ENCODE measurements at places on chromosomes 1 and 21.

GRCh38 chr1:247494767-247495166 lies 36.9 kb upstream of the OR2B11 start:
- DNase-seq, result no peak

GRCh38 chr1:100188617-100189016 lies 10.6 kb upstream of the LRRC39 start:
- DNase-seq, result no peak

- no peak for DNase-seq
Observed at GRCh38 chr1:209040351-209040750, 543.2 kb upstream of the CAMK1G start.

DNA sequence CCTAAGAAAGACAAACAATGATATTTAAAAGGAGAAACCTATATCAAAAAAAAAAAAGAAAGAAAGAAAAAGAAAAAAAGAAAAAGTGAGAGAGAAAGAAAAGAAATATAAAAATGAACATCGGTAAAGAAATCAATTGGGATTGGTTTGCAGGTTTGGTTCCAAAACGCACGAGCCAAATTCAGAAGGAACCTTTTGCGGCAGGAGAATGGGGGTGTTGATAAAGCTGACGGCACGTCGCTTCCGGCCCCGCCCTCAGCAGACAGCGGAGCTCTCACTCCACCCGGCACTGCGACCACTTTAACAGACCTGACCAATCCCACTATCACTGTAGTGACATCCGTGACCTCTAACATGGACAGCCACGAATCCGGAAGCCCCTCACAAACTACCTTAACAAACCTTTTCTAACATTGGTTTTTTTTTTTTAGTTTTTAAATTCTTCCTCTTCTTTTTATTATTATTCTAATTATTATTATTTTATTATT lies 11.7 kb downstream of the LHX9 start:
- DNase-seq, result peak; percentile 74

GRCh38 chr21:42001781-42002180 lies 8.4 kb downstream of the ZBTB21 start:
- no peak for DNase-seq

DNA sequence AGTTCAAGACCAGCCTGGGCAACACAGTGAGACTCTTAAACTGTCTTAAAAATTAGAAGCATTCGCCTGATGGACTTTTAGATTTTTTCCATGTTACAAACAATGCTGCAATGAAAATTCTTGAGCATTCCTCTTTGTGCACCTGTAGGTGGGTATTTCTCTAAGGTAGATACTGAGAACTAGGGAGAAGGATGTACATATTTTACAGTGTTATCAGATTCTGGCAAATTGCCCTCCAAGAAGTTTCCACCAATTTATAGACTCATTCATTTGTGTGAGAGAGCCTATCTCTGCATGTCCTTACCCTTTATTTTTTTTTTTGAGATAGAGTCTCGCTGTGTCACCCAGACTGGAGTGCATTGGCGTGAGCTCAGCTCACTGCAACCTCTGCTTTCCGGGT lies 12.3 kb upstream of the LEFTY2 start:
- DNase-seq, result no peak

GRCh38 chr1:89085781-89086180 lies 20.8 kb upstream of the GBP1 start:
- DNase-seq, result peak; percentile 89

- no peak for DNase-seq
Observed at GRCh38 chr1:230186003-230186863, 119.2 kb downstream of the GALNT2 start.

GRCh38 chr1:9589144-9589718 lies 520 bp downstream of the TMEM201 start:
- peak; percentile 83 for DNase-seq

- DNase-seq, result peak; percentile 93
Observed at GRCh38 chr1:27388337-27389005, 4.0 kb upstream of the GPR3 start.

GRCh38 chr1:1282998-1283397 lies 2.8 kb downstream of the SCNN1D start:
- no peak for DNase-seq

- no peak for DNase-seq
Observed at GRCh38 chr1:33130297-33130696, 49.3 kb downstream of the AZIN2 start.

DNA sequence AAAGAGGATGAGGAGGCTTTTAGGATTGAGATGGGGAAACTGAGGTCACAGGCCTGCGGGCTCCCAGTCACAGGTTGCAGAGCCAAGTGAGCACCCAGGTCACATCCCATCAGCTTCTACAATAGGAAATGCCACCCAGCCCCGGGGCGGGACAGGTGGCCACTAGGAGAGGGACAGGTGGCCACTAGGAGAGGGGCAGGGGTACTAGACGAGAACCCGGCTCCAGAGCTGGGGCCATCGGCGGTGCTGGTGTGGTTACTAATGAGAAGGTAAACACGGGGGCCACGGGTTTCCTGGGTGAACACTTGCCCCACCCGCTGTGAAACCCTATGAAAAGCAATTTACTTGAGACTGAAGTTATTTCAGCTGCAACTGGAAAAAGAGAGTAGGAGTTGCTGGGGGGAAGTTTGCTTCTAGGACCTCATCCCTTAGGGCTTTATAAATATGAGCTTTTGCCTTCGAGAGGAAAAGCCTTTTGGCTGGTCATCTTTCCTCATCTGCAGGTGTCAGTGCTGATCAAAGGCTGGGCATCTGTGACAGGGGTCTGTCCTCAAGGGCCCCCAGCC lies 52.5 kb downstream of the MRPL37 start:
- no peak for DNase-seq

DNA sequence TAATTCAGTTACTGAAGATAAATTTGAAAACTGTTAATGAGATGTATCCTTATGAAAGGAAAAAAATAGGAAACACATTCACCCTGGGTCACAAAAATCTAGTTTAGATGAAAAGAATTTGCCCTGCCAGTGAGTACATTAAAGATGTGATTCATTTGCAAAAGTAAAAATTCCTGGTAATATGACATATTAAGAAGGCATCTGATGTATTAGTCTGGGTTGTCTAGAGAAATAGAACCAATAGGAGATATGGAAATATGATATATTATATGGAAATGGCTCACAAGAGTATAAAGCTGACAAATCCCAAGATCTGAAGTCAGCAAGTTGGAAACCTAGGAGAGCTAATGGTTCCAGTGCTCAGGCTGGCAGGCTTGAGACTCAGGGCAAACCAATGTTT lies 153.8 kb downstream of the MRPL39 start:
- no peak for DNase-seq

DNA sequence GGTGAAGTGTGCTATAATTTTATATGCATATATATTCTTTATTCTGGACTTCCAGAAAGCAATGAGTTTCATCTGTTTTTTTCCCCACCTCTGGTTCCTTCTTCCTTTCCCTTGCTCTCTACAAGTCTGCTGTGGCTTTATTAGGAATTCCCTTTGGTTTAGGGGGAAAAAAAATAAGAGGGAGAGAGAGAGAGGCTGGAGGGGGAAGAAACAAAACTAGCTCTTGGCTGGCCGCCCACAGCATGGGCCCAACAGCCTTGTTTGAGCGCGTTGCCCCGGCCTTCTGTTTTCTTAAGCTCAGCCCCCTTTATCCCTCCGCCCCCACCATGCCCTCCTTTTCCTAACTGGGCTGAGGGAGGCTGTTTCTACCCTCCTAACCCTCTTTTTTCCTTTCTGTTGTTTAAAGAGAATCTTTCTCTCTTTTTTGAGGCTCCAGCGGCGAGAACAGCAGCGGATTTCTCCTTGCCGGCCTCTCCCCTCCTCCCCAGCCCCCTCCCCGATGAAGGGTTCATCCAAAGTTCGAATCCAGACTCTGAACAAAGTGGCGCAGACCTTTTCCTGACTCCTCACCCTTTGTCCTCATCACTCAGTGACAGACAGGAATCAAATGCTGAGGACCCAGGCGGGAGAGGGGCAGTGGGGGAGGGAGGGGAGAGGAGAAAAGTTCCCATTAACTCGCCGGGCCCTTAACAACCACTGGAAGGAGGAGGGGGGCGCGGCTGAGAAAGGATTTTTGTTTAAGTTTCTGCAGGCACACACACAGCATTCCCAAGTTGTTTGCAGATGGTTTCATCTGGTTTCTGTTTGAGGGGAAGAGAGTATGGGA lies 29.7 kb downstream of the PBX1 start:
- DNase-seq, result no peak

GRCh38 chr1:152461544-152461943 lies 47.5 kb upstream of the CRNN start:
- peak; percentile 88 for DNase-seq

GRCh38 chr1:227356620-227357146 lies 38.4 kb upstream of the CDC42BPA start:
- DNase-seq, result no peak

DNA sequence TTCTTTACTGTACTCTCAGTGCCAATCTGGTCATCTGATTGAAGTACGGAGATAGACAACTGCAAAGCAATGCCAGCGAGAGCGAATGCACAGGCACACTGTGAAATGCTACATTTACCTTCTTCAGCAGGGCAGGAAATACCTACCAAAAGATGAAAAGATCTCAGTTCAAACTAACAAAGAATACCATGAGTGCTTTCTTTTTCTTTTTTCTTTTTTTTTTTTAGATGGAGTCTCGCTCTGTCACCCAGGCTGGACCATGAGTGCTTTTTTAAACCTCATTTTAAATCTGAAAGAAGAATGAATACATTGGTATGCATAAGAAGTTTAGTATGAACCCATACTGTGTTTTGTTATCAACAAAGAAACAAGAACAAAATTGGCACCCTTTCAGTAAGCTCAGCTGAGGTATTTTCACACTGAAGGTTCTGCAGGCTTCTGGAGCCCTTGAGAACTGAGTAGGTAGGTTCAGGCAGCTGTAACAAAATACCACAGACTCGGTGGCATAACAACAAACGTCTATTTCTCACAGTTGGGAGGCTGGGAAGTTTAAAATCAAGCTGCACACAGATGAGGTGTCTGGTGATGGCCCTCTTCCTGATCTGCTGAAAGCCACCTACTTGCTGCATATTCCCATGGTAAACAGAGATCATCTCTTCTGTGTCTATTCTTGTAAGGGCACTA lies 1.7 kb upstream of the CHI3L2 start:
- peak; percentile 75 for DNase-seq

DNA sequence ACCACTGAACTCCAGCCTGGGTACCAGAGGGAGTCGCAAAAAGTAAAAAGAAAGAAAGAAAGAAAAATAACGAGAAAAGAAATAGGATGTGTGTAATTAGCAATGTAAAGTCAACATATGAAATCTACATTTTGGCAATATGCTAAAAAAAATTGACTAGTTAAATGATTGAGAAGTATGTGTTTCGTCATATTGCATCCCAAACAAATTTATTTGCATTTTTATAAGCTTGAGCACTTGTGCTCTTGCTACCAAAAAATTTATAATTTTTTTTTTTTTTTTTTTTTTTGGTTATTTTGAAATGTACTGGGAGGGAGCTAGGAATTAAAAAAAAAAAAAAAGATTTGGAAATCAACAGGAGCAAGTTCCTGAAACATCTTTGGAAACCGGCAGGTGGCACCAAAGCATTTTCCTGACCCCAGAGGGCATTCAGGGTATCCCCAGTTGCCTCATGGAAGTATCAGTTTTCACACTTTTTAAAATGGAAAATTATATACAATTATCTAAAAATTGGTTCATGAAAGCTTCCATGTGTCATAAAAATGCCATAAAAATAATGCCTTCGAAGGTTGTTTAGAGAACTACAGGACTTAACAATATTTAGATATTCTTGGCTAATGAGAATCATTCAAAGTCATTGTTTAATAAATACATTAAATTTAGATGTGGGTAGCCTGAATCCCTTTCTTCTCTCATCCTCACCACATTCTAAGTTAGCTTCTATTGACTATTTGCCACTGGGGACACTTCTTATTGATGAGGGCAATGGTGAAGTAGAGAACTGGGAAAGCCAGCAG lies 4.8 kb upstream of the HEATR1 start:
- DNase-seq, result peak; percentile 58

GRCh38 chr1:234479310-234479559 lies 256 bp upstream of the TARBP1 start:
- no peak for DNase-seq

Measured in activated CD4-positive, alpha-beta T cell treated with anti-CD3 and anti-CD28 coated beads, Interleukin-2, amount 10 ng/mL, durations not matched to agents 24 days and 14 days (primary cell).